Kidney tubule cell (primary cell): ENCODE measurements at places on chromosomes 6 and 20.

- DNase-seq = peak; percentile 98
Measured at GRCh38 chr6:132764370-132764769, 6.7 kb upstream of the VNN2 start.

DNA sequence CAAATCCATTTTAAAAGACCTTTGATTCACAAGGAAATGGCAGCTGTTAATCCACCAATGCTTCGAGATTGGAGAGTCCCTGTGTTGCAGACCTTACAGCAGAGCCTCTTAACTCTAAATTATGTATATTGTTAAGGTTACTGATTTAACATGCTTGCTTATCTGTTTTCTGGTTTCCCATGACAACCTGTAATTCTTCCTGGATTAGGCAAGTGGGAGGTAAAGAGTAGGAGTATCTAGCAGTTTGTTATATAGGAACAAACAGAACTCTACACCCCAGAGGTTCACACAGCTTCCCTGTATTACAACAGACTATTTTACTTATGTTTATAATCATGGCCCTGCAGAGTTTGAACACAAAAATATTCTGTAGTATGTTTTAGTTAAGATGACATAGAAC lies 39.5 kb downstream of the NKX2-4 start:
- DNase-seq = no peak

- no peak for DNase-seq
Measured at GRCh38 chr20:8652396-8652795, 416.5 kb upstream of the PLCB4 start.

- no peak for DNase-seq
Measured at GRCh38 chr6:85461798-85462170, 11.9 kb downstream of the NT5E start.

DNA sequence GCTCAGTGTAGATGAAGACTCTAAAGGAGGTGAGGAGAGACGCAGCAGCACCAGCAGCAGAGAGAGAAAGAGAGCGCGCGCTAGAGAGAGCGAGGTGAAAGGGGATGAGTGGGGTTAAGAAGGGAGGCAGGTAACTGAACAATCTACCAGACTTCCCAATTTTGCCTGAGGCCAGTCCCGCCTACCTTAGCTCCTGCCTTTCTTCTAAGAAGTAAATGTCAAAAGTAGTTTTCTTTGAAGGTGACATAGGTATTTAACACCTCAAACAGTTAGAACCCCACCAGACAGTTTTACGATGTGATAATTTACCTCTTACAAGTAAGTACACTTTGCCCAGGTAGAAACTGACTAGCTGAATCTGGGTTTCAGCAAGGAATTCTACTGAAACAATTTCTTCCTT lies 132.0 kb upstream of the EEF1E1 start:
- no peak for DNase-seq

- no peak for DNase-seq
Measured at GRCh38 chr6:14077193-14077867, 40.2 kb upstream of the CD83 start.

GRCh38 chr6:14550410-14550809 lies 432.8 kb downstream of the CD83 start:
- no peak for DNase-seq

DNA sequence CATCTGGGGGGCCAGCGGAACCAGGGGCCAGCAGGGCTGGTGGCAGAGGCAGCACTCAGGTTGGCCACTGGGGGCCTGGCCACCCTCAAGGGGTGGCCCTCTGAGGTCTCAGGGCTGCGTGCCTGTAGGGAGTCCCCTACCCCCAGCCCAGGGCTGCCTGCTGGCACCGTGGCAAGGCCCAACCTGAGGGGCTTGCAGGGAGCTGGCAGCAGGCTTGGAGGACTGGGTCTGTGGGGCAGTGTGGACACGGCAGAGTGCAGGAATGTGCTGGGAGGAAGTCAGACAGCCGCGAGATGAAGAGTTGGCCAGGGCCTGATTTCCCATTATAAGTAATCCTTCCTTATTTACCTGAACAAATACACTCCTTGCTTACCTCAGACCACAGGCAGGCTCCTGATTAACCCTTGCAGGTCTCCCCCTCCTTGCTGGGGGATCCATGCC lies at the start of gene SPDEF:
SPDEF (minus strand) TSS at position 299 of the 441 bp plus-strand sequence. CDS start 11,874 bp downstream, outside the sequence.
- peak; percentile 61 for DNase-seq

DNA sequence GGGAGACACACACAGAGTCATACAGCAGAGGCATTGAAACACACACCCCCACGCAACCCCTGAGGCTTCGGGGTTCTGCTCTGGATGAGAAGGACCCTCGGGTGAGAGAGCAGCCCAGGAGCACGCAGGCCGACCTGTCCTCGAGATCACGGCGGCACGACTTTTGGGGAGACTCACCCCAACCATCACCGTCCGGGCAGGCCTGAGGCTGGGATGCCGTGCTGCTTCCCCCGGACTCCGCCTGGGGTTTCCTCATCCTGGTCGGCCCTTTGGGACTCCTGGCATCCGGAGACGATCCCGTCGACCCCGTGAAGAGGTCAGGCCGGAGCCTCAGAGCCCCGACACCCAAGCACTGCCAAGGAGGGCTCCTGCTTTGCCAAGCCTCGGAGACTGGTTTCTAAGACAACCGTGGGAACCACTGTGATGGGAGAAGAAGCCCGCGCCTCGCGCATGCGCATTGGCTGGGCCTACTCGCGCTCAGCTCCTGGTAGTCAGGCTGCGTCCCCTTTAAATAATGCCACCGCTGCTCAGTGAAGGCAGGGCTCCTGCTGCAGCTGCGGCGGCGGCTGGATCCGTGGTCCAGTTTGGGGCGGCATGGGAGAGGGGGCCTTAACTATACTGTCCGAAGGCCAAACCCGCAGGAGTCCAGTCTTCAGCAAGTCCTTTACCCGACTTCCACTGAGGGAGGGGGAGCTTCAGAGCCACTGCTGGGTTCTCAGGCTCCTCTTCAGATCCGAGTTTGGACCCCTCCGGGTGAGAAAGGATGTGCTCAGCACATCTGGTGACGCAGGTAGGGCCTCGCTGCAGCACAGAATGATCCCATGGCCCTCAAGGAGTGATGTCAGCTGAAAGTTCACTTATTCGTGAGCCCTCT lies 171.4 kb upstream of the ZNF337 start:
- DNase-seq = peak; percentile 75

GRCh38 chr20:20210327-20210726 lies 157.6 kb upstream of the INSM1 start:
- peak; percentile 12 for DNase-seq

- peak; percentile 12 for DNase-seq
Measured at GRCh38 chr6:14016935-14017625, 92.3 kb downstream of the RNF182 start.
